AG09309 (cell line): ENCODE measurements at places on chromosomes 6 and 20.

DNA sequence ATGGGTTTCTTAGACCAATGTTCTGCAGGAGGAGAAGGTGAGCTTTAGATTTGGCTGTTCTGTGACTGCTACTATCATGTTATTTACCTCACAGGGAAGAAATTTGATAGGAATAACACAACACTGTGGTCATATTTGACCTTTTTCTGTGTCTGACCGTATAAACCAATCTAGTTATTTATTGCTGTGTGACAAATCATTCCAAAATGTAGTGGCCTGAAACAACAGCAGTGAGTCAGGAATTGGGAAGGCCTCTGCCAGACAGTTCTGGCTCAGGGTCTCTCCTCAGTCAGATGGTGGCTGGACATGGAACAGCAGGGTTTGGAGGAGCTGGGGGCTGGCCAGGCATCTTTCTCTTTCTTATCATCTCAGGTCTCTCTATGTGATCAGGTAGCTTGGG, 33.0 kb downstream of the RIPOR2 start:
- DNase-seq, result peak; percentile 66

- no peak for DNase-seq
These were observed 23.0 kb downstream of the PACRG start for GRCh38 chr6:162750776-162751175.

- no peak for DNase-seq
These were observed 41.8 kb downstream of the BMP7 start for GRCh38 chr20:57224641-57225138.

DNA sequence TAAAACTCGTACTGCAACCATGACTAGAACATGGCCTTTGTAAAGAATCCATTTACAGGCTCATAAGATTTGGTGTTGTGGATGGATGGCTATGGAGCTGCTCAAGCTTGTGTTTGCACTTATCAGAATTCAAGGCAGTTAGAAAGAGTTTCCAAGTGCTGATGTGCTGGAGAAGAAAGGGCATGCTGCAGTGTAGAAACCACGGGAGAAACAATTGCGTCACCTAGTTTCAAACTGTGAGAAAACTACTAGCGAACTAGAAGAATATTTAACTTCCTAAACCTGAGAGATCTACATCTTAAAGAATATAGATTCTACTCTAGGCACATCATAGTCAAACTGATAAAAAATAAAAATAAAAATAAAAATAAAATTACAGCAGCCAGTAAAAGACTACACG, 116.2 kb downstream of the SGK1 start:
- DNase-seq, result no peak

GRCh38 chr6:15870333-15871043, 207.7 kb upstream of the DTNBP1 start:
- DNase-seq, result no peak

DNA sequence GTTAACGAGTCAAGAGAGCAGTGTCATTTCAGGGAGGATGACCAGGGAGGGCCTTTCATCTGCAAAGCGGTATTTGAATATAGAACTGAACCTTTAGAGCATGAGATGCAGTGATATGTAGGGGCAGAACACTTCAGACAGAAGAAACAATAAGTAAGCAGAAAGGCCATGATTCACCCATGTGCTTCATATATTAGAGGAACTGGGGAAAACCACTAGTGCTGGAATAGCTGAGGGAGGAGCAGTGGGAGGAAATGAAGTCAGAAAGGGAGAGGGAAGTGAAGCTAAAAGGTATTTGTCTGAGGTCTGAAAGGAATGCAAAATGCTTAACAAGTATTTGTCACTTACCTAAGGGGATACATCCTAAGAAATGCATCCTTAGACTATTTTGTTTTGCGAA, 391.2 kb downstream of the ADGRB3 start:
- no peak for DNase-seq

GRCh38 chr6:127076466-127076865, 42.0 kb upstream of the RSPO3 start:
- DNase-seq, result no peak

- no peak for DNase-seq
These were observed 435 bp upstream of the ZNF322 start for GRCh38 chr6:26660000-26660361.

DNA sequence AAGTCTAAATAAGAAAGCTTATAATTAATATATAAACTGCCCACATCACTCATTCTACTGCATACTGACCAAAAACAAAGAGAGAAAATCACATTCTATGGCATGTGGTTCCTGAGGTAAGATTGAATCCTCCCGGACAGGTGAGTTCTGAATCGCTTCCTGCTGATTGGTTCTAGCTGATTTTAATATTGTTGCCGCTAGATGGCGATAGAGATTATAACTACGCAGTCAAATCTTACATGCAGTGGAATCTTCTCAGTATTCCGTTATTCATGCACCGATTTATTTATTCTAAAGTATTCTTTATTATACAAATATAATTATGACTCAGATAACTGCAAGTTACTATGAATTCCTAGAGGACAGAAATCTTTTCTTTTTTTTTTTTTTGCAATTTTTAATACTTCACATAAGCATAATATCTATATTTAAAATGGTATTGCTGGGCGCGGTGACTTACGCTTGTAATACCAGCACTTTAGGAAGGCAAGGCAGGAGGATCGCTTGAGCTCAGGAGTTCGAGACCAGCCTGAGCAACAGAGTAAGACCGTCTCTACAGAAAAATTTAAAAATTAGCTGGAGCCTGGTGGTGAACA, 24.2 kb upstream of the TMX4 start:
- peak; percentile 24 for DNase-seq

DNA sequence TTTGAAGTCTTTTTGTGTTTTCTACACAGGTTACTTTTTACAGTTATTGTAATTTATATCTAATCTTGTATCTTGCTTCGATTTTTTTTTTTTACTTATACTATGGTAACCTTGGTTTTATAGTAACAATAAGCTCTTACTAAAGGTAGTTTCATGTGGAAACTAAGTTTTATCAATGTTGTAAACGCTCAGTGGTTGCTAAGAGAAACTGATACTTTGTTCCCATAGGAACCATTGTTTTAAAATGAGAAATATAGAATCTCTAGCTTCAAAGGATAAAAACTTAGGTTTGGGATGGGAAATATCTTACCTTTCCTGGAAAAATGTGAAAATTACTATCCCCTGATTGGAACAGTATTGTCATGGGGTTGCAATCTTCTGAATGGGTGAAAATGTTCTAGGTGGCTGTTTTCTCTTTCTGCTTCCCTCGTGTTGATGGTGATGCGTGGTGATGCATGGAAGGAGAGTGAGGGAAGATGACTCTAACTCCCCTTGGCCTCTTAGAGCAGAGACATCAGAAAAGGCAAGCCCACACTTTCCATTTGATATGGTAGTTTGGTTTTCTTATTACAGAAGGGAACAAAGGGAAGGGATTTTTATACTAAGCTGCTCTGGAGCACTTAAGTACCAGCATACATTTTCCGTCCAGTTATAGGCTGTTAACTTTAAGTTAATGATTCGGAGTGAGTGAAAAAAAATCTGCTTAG, 23.5 kb upstream of the BACH2 start:
- no peak for DNase-seq

GRCh38 chr6:135372758-135373157, 124.8 kb downstream of the AHI1 start:
- no peak for DNase-seq

GRCh38 chr6:80946402-80946801, 806.1 kb downstream of the TENT5A start:
- DNase-seq, result no peak

DNA sequence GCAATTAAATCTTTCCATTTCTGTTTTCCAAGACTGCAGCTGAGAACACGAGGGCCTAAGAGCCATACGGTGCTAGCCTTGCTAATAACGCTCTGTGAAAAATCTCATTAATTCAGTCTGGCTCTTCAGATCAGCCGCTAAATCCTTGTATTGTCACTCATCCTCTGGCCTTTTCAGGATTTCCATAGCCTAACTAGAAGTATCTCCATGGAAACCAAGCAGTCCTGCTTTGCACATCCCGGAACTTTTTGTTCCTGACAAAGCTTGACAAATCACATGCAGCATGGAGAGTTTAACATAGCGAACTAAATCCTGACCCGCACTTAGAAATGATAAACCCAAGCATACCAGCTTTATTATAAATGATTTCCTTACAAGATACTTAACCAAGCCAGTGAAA, 383.7 kb downstream of the CD83 start:
- DNase-seq, result no peak

GRCh38 chr6:46468403-46469010, 22.7 kb downstream of the RCAN2 start:
- DNase-seq, result no peak

DNA sequence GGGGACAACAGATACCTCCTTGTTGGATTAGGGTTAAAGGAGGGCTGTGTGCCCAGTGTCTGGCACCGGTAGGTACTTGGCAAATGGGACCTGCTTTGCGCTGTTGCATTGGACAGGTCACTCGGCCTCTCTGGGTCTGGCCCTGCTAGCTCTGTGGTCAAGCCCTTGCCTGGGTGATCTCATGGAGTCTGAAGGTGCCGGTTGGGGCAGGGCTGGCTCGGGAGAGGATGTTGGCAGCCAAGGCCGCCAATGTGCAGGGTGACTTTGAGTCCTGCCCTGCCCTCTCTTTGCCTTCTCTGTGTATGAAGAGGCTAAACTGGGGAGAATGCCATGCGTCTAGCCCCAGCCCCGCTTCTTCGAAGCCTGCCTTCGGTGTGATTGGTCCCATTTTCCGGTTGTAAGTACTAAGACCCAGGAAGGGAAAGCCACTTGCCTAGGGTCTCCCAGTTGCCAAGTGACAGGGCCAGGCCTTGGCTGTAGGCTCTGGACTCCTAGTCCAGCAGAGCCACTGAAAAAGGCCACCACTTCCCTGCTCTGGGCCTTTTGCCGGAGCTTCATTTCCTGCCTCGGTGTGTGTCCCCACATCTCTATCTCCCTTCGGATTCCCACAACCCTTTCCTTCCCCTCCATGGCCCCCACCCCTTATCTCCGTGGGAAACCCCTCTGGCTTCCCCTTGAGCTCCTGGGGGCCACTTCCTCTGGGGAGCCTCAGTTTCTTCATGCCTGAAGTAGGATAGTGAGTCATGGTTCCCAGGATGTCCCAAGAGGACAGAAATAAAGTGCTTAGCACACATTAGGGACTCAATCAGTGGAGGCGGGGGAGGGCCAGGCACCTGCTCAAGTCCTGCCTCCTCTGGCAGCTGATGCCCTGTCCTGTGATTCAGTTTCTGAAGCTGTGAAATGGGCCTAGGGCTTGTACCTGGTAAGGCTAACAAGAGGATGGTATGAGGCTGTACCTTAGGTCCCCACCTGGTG, 3.9 kb downstream of the SRC start:
- no peak for DNase-seq

- DNase-seq, result no peak
These were observed 54.1 kb upstream of the PDE7B start for GRCh38 chr6:135797361-135797760.

- no peak for DNase-seq
These were observed 12.6 kb downstream of the AFDN start for GRCh38 chr6:167839343-167839742.

- no peak for DNase-seq
These were observed 2.4 kb downstream of the BRPF3 start for GRCh38 chr6:36198986-36199385.

DNA sequence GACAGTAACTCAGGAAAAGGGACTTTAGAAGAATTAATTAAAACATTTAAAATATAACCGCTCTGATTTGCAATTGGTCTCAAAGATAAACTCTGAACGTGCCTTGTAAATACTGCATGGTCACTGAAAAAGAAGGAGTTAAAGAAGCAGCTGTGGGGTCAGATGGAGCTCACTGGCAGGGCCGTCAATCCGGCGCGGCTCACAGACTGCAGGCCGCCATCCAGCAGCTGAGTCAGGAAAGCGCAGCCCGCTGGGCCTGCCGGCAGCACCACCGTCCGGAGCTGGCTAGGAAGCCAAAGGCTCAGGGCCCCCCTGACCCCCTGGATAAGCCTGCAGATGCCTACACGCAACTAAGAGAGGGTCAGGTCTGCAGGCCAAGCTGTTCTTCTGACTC, 54.2 kb upstream of the FRMD1 start:
- DNase-seq, result no peak

- DNase-seq, result no peak
These were observed 26.1 kb upstream of the KLHL31 start for GRCh38 chr6:53691667-53692133.

GRCh38 chr20:35466856-35467255, 11.5 kb downstream of the CEP250 start:
- no peak for DNase-seq

- DNase-seq, result no peak
These were observed 602 bp upstream of the HLA-DPB1 start for GRCh38 chr6:33075208-33075567.

GRCh38 chr20:3741836-3742458, 9.5 kb downstream of the HSPA12B start:
- no peak for DNase-seq
